Kidney epithelial cell (primary cell): ENCODE measurements at places on chromosomes 12 and 14. TPM values are rescaled to one million over a fixed set of nuclear protein-coding genes. Genes with fewer than 3 reads are reported as not detected.

CACNA2D4 gene
- total RNA-seq, result 0.58 and 3.2 TPM in 2 replicates

GRCh38 chr14:37466623-37467088 lies 128.4 kb downstream of the FOXA1 start:
- DNase-seq, result no peak

- no peak for DNase-seq
These were observed 47.6 kb upstream of the ASPG start for GRCh38 chr14:104037903-104038302.

DNA sequence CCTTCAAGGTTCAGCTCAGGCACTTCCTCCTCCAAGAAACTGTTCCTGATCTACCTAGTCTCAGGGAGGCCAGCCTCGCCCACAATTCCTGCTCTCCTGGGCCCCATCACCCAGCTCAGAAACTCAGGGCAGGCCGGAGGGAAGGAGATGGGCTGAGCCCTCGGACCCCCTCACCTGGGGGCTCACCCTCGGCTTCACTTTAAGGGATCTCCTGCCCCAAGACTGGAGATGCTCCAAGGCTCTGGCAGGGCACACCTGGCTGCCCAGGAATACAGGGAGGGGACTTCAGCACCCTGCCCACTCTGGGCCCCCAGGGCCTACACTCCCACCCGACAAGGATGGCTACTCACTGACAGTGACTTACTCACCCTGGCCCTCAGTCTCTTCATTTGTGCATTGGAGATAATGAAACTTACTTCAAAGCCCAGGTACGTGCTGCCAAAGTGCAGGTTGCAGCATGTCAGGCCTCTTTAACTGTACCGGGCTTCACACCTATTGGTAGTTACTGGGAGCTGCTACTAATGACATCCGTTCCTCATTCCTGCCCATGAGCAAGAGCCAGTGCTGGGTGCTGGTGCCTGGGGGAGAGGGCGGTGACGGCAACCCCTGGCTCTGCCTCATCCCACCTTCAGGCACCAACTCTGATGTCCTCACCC lies 21.0 kb upstream of the PPP1R13B start:
- no peak for DNase-seq

GRCh38 chr14:50808053-50808452 lies 22.9 kb downstream of the NIN start:
- DNase-seq, result no peak

RIC8B gene
- 8.4 and 11.3 TPM in 2 replicates for total RNA-seq

- no peak for DNase-seq
These were observed 440.0 kb downstream of the SLC16A7 start for GRCh38 chr12:60035835-60036234.

GRCh38 chr14:73754911-73755360 lies 40.8 kb upstream of the PNMA1 start:
- DNase-seq, result no peak

DNA sequence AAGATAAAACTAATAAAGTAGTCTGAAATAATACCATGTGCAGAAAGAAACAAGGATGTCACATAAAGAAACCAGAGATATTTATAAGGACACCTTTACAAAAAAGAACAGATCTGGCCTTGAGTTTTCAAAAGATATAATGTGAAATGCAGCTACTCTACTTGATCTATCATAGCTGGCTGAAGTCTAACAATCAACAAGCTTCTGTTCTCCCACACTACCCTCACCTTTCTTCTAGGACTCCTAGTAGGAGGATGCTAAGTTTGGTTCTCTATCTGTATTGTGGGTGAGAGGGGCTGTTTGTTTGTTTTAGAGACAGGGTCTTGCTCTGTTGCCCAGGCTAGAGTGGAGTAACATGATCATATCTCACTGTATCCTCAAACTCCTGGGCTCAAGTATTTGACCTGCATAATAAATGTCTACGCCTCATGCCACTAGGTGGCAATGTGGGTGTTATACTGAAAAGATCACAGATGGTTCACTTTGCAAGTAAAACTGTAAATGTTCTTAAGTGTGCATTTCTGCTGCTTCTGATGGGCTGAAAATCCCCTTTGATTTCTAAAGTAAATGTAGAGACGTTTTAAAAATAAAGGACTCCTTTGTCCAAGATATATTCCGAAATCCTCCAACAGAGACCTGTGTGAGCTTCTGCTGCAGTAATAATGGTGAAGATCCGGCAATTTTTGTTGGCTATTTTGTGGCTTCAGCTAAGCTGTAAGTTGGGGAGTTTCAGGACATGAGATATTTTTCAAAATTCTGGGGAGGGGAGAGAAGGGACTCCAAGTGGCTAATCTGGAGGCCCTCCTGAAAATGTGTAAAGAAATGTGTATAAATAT lies 269.3 kb downstream of the DAD1 start:
- DNase-seq, result peak; percentile 32

DNA sequence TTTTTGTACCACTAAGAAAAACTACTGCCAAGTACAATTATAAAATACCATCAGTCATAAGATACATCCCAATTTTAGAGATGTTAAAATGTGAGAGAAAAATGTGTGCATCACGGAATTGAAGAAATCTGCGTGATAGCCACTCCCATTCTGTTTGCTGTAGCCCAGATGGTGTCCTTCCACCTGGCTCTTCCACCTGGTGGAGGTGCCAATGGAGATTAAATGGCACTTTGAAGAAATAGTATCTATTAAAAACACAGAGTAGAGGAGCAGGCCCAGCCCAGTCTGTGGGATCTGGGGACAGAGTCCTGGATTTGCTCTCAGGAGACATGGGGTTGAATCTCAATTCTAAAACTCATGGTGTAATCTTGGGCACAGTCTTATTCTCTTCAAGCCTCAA lies 35.5 kb downstream of the TSPAN11 start:
- DNase-seq, result no peak

GRCh38 chr12:120713861-120714482 lies 3.7 kb downstream of the UNC119B start:
- DNase-seq, result no peak

- DNase-seq, result no peak
These were observed 162.8 kb upstream of the RMST start for GRCh38 chr12:97299847-97300246.

CD163 gene
- total RNA-seq, result 0.25 and 3.1 TPM in 2 replicates

DNA sequence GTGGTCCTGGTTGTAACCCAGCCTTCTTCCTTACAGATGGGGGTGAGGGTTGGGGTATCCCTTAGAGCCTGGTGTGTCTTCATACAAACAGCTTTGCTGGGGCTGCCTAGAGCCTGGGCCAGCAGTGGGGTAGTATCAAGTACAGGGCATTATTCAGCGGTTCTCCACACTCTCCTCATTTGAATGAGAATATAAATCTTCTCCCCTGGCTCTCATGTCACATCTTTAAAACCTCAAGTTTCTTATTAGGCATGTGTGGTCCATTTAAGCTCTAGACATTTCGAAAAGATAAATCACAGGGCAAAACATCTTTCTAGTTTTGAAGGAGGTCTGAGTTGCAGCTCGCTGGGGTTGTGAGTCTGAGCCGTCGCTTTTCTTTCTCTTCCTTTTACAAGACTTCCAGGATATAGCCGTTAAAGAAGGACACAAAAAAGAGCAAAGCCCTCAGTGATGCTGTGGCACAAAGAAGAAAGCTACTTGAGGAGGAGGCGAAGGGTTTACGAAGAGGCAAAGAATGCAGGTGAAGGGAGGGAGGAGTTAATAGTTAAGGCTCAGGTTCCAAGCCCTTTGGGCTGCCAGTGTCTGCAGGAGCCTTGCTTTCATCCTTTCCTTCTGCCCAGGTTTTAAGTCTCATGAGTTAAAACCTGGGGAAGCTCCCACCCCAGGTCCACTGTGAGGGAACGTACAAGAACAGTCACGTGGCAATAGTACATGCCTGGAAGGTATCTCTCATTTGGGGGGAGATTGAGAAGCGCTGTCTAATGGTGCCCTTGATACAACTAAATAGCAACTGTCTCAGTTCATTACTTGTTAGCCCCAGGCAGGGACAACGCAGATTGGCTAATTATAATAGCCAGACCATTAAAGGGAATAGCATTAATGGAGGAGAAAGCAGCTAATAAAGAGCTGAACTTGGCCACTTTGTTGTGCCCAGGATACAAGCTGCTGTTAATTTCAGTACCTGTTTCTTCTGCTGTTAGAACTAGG lies 94.2 kb downstream of the ETV6 start:
- DNase-seq, result no peak

- peak; percentile 92 for DNase-seq
These were observed 4.4 kb downstream of the REM2 start for GRCh38 chr14:22887260-22887989.

DNA sequence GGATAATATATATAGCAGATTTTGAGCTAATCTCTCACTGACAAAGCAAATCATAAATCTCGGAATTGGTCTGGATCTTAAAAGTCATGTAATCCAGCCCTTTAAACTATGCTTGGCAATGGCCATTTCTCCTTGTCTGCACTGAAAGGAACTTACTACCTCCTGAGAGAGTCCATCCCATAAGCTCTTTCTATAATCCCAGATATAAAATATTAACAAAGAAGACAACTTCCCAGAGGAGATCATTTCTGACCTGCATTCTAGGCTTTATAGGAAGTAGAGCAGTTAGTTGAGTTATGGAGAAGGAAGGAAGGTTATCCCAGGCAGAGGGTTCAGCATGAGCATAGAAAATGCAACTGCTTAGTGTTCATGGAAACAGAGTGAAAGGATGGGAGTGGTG lies 99.7 kb downstream of the TMEM117 start:
- no peak for DNase-seq

CTSG gene
- total RNA-seq, result not detected in 2 replicates

DNA sequence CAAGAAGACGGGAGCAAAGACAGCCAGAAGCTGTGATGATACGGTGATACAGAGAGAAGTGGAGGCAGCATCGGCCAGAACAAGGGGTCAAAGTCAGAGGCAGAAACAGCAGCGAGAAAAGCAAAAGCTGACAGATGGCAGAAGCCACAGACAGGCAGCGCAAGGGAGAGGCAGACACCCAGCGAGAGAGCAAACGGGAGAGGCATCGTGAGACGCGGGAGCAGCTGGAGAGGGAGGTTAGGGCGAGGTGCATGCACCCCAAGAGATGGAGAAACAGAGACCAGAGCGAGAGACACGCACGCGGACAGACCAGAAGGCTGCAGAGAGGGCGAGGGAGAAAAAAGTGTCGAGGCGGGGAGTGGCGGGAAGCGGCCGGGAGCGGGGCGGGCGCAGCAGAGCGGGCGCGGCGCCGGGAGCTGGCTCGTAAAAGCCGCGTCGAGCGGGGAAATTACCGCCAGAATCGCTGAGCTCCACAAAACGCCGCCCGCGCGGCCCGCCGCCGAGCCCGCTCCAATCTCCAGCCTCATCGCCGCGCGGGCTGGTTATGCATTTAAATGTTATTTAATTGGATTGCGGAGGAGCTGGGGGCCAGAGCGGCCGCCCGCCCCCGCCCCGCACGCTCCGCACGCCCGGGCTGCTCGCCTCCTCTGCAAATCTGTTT lies 15.6 kb downstream of the SMUG1 start:
- DNase-seq, result no peak

DNA sequence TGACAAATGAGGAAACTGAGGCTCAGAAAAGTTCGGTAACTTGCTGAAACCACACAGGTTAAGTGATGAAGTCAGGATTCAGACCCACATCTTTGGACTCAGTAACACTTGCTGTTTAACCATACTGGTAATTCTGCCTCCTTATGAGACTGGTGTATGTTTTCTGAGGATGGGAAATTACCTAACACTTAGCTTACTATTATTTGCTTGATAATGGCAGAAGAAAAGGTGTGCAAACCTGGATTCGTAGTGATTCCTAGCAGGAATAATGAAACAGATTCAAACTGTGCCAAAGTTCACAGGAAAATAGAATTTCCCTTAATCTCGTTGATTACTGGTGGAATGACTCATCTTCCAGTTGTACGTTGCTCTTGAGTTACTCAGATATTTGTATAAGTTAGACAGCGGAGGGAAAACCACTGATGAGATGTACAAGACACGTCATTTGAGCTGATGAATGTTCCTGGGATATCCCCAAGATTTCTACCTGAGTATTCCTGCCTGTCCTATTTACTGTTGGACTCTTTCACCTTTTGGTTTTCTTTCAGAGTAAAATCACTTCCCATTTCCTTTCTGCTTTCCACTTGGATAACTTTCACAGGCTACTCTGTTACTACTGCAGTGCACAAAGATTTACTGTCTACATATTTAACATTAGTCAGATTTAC lies 37.5 kb downstream of the PRORP start:
- peak; percentile 97 for DNase-seq

GRCh38 chr14:62064751-62065323 lies 302.6 kb downstream of the SNAPC1 start:
- DNase-seq, result no peak

- no peak for DNase-seq
These were observed 4.7 kb downstream of the RPL36AL start for GRCh38 chr14:49615776-49616175.

GPR132 gene
- total RNA-seq, result 1.7 and 1.9 TPM in 2 replicates

ANO4 gene
- 0.13 and 0.21 TPM in 2 replicates for total RNA-seq

DNA sequence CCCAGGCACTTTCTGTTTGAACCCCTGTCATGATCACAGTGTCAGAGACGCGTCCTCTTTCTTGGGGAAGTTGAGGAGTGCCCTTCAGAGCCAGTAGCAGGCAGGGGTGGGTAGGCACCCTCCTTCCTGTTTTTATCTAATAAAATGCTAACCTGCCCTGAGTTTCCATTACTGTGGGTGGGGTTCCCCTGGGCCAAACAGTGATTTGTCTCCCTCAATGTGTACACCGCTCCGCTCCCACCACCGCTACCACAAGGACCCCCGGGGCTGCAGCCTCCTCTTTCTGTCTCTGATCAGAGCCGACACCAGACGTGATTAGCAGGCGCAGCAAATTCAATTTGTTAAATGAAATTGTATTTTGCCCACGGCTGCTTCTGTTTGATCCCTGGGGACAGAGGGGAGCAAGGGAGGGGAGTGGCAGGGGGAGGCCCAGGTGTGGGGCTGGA lies 5.1 kb downstream of the SHMT2 start:
- no peak for DNase-seq

DNA sequence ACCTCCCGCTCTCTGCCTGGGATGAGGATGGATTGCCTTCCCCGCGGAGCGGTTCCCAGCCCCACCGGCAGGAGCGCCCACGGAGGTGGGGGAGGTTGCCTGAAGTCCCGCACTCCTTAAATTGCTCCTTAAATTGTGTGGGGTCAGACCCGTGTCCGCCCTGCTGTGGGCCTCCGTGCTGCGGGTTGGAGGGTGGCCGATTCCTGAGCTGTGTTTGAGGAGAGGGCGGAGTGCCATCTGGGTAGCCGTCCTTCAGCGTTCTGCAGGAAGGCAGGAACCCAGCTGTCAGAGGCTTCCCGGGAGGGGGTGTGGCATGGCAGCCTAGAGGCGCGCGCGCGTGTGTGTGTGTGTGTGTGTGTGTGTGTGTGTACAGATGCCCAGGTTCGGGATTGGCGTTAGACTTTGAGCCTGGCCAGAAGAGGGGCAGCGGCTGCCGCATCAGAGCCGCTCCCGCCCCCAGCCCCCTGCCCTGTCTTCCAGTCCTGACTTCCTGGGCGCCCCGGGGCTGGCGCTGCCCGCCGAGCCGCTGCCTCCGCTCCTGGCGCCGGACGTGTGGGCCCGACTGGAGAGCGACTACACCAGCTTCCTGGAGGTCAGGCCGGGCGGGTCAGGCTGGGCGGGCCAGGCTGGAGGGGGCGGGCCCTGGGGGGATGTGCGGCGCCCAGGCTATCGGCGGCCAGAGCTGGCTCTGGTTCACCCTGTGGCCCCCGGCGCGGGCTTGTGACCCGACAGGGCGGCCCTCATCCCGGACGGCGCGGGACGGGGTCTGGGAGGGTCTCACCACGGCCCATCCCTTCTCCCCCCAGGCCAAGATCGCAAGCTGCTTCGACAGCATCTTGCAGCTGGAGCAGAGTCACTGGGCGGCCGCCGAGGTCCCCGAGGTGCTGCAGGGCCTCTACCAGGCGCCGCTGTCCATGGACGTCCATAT lies 9.2 kb downstream of the EXOC3L4 start:
- DNase-seq, result no peak
